ENCODE measurements at places on chromosomes 7 and 10. TPM values are rescaled to one million over a fixed set of nuclear protein-coding genes. Genes with fewer than 3 reads are reported as not detected.

DNA sequence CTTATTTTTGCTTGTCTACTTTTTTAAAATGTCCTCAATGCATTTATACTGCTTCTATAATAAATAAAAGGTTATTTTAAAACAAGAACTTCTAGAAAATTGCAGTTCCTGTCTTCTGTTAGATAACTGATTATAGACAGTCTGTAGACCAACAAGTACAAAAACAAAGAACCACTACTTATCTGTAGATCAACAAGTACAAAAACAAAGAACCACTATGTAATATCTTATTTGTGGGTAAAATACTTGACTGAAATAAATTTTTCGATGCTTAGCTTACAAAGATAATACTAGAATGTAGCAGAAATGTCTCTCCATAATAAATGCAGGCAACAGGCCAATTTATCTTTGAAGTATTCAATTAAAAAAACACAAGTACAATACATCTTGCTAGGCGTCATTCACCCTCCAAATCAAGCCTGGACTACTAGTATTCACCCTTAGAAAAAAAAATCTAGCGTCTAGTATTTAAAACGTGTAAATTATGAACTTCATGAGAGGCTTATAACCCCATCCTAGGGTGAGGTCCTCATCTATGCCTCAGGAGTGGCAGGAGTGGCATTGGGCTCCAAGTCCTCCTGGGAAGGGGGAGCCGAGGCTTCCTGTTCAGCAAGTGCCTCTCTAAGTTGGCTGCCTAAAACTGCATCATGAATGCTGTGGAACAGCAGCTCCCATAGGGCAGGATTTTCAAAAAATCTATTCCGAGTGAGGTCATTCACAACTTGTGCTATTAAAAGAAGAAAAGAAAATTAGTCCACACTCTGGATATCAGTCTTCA, 26.6 kb downstream of the PSMC2 start:
- H3K4me1 ChIP-seq, result no peaks in the 10 kb centered on the region
- no peaks in the 10 kb centered on the region for H3K36me3 ChIP-seq
- no peak overlapping the region for H3K27ac ChIP-seq
- H3K27me3 ChIP-seq, result no peaks in the 10 kb centered on the region

GRCh38 chr7:80840681-80841080, 78.2 kb downstream of the SEMA3C start:
- DNase-seq, result no peak
- no peaks in the 10 kb centered on the region for H3K27me3 ChIP-seq
- peaks cover 5% of the 10 kb centered on the region for H3K4me1 ChIP-seq
- H3K36me3 ChIP-seq, result no peaks in the 10 kb centered on the region
- H3K4me3 ChIP-seq, result no peak overlapping the region
- no peak overlapping the region for H3K27ac ChIP-seq

GRCh38 chr7:45704683-45705016, 130.5 kb downstream of the ADCY1 start:
- H3K27me3 ChIP-seq, result no peaks in the 10 kb centered on the region
- DNase-seq, result no peak
- H3K4me3 ChIP-seq, result no peak overlapping the region
- no peak overlapping the region for H3K27ac ChIP-seq

DNA sequence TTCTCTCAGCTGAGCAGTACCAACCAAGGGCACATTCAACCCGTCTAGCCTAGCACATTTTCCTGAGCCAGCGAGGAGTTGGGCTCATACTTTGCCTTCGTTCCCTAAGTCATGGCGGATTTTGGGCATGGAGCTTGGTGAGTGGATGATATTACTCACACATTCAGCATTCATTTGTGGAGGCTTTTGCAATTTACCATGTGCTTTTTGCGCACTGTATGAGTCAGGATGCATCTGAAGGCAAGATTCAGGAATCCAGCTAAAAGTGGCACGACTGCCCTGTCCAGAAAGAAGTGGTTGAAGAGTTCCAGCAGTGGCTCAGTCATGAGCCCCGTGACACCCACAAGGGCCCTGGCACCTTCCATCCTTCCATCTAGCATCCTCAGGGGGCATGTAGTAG, 24.2 kb upstream of the MGMT start:
- H3K27me3 ChIP-seq, result no peaks in the 10 kb centered on the region
- H3K36me3 ChIP-seq, result no peaks in the 10 kb centered on the region
- no peak overlapping the region for H3K27ac ChIP-seq
- H3K4me1 ChIP-seq, result no peaks in the 10 kb centered on the region
- H3K4me3 ChIP-seq, result no peak overlapping the region

- DNase-seq, result no peak
- H3K4me3 ChIP-seq, result no peak overlapping the region
- H3K27ac ChIP-seq, result no peak overlapping the region
- no peaks in the 10 kb centered on the region for H3K27me3 ChIP-seq
- H3K36me3 ChIP-seq, result no peaks in the 10 kb centered on the region
Measured at GRCh38 chr10:111890046-111890445, 293.5 kb downstream of the GPAM start.

GRCh38 chr7:44291066-44291732, 34.2 kb downstream of the CAMK2B start:
- DNase-seq, result peak; percentile 93
- H3K4me1 ChIP-seq, result no peaks in the 10 kb centered on the region
- H3K4me3 ChIP-seq, result no peak overlapping the region
- H3K27ac ChIP-seq, result no peak overlapping the region

DNA sequence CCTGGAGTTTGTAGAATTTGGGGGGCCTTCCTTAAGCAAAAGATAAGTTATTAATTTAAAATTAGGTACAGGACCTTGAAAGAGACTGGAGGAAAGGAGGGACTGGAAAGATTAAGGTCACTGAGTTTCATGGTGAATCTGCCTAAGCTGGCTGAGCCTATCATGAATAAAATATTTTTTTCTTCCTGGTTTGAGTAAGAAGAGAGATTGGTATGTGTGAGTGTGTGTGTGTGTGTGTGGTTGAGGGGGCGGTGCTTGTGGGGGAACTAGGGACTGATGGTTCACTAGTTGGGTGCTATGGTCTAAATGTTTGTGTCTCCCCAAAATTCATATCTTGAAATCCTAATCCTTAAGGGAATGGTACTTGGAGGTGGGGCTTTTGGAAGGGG, 142.5 kb upstream of the PRKCQ start:
- H3K27ac ChIP-seq, result peak overlapping the region; percentile 97
- peak; percentile 52 for DNase-seq
- no peaks in the 10 kb centered on the region for H3K36me3 ChIP-seq
- H3K4me1 ChIP-seq, result peaks cover 19% of the 10 kb centered on the region
- no peaks in the 10 kb centered on the region for H3K27me3 ChIP-seq

GRCh38 chr10:44628921-44629320, 244.0 kb upstream of the CXCL12 start:
- no peak overlapping the region for H3K4me3 ChIP-seq
- no peaks in the 10 kb centered on the region for H3K27me3 ChIP-seq
- peaks cover 4% of the 10 kb centered on the region for H3K4me1 ChIP-seq
- no peaks in the 10 kb centered on the region for H3K36me3 ChIP-seq
- peak overlapping the region; percentile 64 for H3K27ac ChIP-seq

GRCh38 chr7:63041786-63042185, 956.9 kb upstream of the ZNF722 start:
- no peaks in the 10 kb centered on the region for H3K27me3 ChIP-seq
- H3K27ac ChIP-seq, result no peak overlapping the region
- no peak overlapping the region for H3K4me3 ChIP-seq
- no peak for DNase-seq
- H3K36me3 ChIP-seq, result no peaks in the 10 kb centered on the region

- H3K27me3 ChIP-seq, result no peaks in the 10 kb centered on the region
- no peak overlapping the region for H3K4me3 ChIP-seq
- DNase-seq, result peak; percentile 64
- no peaks in the 10 kb centered on the region for H3K4me1 ChIP-seq
- no peaks in the 10 kb centered on the region for H3K36me3 ChIP-seq
- H3K27ac ChIP-seq, result no peak overlapping the region
Measured at GRCh38 chr7:108613147-108613948, 43.7 kb downstream of the DNAJB9 start.

GRCh38 chr7:33448035-33448434, 318.7 kb downstream of the BBS9 start:
- H3K36me3 ChIP-seq, result no peaks in the 10 kb centered on the region
- peaks cover 1% of the 10 kb centered on the region for H3K4me1 ChIP-seq
- no peak overlapping the region for H3K4me3 ChIP-seq
- no peaks in the 10 kb centered on the region for H3K27me3 ChIP-seq
- peak; percentile 21 for DNase-seq

- H3K27ac ChIP-seq, result no peak overlapping the region
- DNase-seq, result peak; percentile 7
- peaks cover 5% of the 10 kb centered on the region for H3K4me1 ChIP-seq
Measured at GRCh38 chr7:35004531-35005095, 32.7 kb downstream of the DPY19L1 start.

GRCh38 chr10:102545997-102546396, 42.2 kb downstream of the SUFU start:
- H3K4me1 ChIP-seq, result peaks cover 7% of the 10 kb centered on the region
- H3K27me3 ChIP-seq, result no peaks in the 10 kb centered on the region
- H3K27ac ChIP-seq, result peak overlapping the region; percentile 34
- DNase-seq, result no peak
- no peak overlapping the region for H3K4me3 ChIP-seq

DNA sequence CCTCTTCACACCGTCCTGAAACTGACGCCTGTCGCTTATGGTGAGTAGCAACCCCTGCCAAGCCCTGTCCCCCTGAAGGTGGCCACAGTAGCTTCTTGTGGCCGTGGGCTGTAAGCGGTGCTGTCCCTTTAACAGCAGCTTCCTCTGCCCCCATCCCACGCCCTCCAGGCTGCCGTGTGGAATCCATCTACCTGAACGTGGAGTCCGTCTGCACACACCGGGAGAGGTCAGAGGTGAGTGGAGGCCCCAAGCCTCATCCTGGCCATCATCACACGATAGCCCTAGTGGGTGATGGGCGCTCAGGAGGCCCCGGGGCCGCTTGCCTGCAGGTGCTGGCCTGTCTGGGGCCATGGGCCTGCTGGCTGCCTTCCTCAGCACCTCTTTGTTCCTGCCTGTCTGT, 21.2 kb downstream of the PFKFB3 start:
- no peak for DNase-seq
- H3K36me3 ChIP-seq, result peaks cover 35% of the 10 kb centered on the region
- no peak overlapping the region for H3K4me3 ChIP-seq
- H3K27me3 ChIP-seq, result no peaks in the 10 kb centered on the region
- H3K4me1 ChIP-seq, result peaks cover 2% of the 10 kb centered on the region

GRCh38 chr10:127492607-127493250, 56.4 kb upstream of the NPS start:
- DNase-seq, result no peak
- no peak overlapping the region for H3K4me3 ChIP-seq
- H3K27ac ChIP-seq, result no peak overlapping the region
- no peaks in the 10 kb centered on the region for H3K4me1 ChIP-seq
- no peaks in the 10 kb centered on the region for H3K36me3 ChIP-seq

GRCh38 chr7:99489235-99489634, 10.8 kb downstream of the ZNF394 start:
- no peaks in the 10 kb centered on the region for H3K4me1 ChIP-seq
- H3K27ac ChIP-seq, result no peak overlapping the region
- no peaks in the 10 kb centered on the region for H3K27me3 ChIP-seq
- peaks cover 11% of the 10 kb centered on the region for H3K36me3 ChIP-seq
- no peak overlapping the region for H3K4me3 ChIP-seq

DNA sequence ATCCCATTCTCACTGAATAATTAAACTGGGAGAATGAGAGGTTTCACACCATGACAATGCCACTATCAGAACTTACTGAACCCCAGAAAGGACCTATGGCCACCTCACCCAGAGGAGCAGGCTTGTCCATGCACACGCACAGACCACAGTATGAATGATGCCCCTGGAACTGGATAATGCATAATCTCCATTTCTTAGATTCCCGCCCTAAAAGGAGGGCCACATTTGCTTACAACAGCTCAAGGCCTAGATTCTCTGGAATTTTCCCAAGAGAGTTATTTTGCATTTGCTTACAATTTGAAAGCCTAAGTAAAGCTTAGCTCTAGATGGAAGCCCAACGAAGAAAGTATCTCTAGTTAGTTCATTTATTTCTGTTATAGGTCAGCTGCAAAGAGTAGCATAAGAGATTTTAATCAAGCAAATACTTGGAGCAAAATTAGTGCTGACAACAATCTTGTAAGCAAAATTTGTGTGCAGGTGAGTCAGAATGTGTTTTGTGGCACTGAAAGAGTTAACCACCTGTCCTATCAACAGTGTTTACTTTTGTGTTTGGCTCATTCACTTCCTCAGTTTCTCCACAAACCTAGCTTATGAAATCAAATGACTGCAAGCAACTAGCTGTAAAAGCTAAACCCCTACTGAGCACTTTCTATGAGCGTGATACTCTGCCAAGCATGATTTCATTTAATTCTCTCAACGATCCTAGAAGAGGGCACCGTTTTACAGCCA, 32.1 kb downstream of the ELMO1 start:
- no peak for DNase-seq
- no peaks in the 10 kb centered on the region for H3K27me3 ChIP-seq
- H3K27ac ChIP-seq, result no peak overlapping the region
- H3K4me1 ChIP-seq, result no peaks in the 10 kb centered on the region
- H3K4me3 ChIP-seq, result no peak overlapping the region

- DNase-seq, result no peak
- H3K27me3 ChIP-seq, result no peaks in the 10 kb centered on the region
- no peak overlapping the region for H3K4me3 ChIP-seq
- peaks cover 2% of the 10 kb centered on the region for H3K36me3 ChIP-seq
- H3K4me1 ChIP-seq, result peaks cover 1% of the 10 kb centered on the region
Measured at GRCh38 chr7:43769791-43770465, 11.4 kb downstream of the BLVRA start.

- no peak overlapping the region for H3K27ac ChIP-seq
- H3K36me3 ChIP-seq, result no peaks in the 10 kb centered on the region
- no peaks in the 10 kb centered on the region for H3K27me3 ChIP-seq
- H3K4me3 ChIP-seq, result no peak overlapping the region
Measured at GRCh38 chr7:125136341-125136740, 206.7 kb upstream of the POT1 start.

GRCh38 chr10:118204292-118204943, 137.7 kb downstream of the FAM204A start:
- no peaks in the 10 kb centered on the region for H3K36me3 ChIP-seq
- H3K4me1 ChIP-seq, result no peaks in the 10 kb centered on the region
- H3K27ac ChIP-seq, result no peak overlapping the region

- H3K36me3 ChIP-seq, result no peaks in the 10 kb centered on the region
- no peak for DNase-seq
- H3K4me3 ChIP-seq, result no peak overlapping the region
Measured at GRCh38 chr7:14069961-14070360, 80.5 kb upstream of the ETV1 start.

Gene PHKG1
- polyA plus RNA-seq, result 0.41 TPM

Gene VTI1A
- 18.1 TPM for polyA plus RNA-seq

Gene OLAH
- not detected for polyA plus RNA-seq

Gene HTR7
- polyA plus RNA-seq, result 1.0 TPM

Gene CPA1
- polyA plus RNA-seq, result not detected

Gene VWDE
- polyA plus RNA-seq, result 0.07 TPM

Gene IL2RA
- not detected for polyA plus RNA-seq

Gene CEP55
- 16.1 TPM for polyA plus RNA-seq
